Caco-2 (cell line): ENCODE measurements at places on chromosomes 2 and 18.

DNA sequence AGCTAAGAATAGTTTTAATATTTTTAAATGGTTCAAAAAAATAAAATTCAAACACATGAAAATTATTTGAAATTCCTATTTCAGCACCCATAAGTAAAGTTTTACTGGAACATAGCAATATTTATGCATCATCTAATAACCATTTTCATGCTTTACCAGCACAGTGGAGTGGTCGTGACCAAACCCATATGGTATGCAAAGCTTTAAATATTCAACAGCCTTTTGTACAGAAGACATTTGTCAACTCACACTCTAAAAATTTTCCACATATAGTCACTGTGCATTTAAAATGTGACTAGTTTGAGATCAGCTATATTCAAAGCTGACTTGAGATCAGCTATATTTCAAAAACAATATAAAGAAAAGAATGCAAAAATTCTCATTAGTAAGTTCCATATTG is 46.2 kb downstream of the PUM2 start:
- H3K4me3 ChIP-seq: no peak overlapping the region
- no peak overlapping the region for H3K27ac ChIP-seq
- no peaks in the 10 kb centered on the region for H3K27me3 ChIP-seq
- 0 out of 2 replicates have a peak, but pooled peaks cover 12% of the 10 kb centered on the region for H3K4me1 ChIP-seq
- no peak for DNase-seq

GRCh38 chr2:23685181-23685580 is 241.7 kb downstream of the ATAD2B start:
- H3K27me3 ChIP-seq: no peaks in the 10 kb centered on the region
- DNase-seq: no peak
- H3K4me3 ChIP-seq: no peak overlapping the region
- H3K27ac ChIP-seq: no peak overlapping the region

DNA sequence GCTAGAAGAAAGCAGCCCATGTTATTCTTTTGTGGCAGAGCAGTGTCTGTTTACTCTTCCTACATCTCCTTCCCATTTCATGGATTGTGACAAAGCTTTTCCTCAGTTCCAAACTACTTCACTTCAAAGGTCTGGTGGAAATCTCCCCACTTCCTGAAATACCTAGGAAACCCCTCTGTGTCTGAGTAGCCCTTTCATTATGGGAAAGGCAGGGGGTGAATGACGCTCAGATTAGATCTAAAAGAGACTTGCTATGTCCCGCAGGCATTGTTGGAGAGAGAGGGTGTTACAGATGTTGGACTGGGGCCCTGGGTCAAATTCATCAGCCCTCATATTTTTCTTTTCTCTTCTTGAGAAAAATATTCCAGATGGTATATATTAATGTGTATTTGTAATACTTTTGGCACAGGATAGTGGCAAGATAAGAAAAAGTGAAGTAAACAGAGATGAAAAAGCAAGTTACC is 675.0 kb downstream of the IRS1 start:
- H3K4me3 ChIP-seq: no peak overlapping the region
- H3K36me3 ChIP-seq: no peaks in the 10 kb centered on the region
- no peak for DNase-seq
- no peak overlapping the region for H3K27ac ChIP-seq
- 0 out of 2 replicates have a peak, but pooled peaks cover 3% of the 10 kb centered on the region for H3K4me1 ChIP-seq

GRCh38 chr2:68365087-68365486 is at the start of gene PLEK:
Gene PLEK (plus strand): TSS chr2:68365282. CDS start chr2:68365352, 70 bp downstream.
- no peaks in the 10 kb centered on the region for H3K36me3 ChIP-seq
- no peaks in the 10 kb centered on the region for H3K4me1 ChIP-seq
- H3K4me3 ChIP-seq: no peak within 1 kb of the TSS
- no peaks in the 10 kb centered on the region for H3K27me3 ChIP-seq
- no peak for DNase-seq

GRCh38 chr2:142307616-142308115 is 176.8 kb upstream of the LRP1B start:
- no peaks in the 10 kb centered on the region for H3K36me3 ChIP-seq
- H3K27me3 ChIP-seq: no peaks in the 10 kb centered on the region

DNA sequence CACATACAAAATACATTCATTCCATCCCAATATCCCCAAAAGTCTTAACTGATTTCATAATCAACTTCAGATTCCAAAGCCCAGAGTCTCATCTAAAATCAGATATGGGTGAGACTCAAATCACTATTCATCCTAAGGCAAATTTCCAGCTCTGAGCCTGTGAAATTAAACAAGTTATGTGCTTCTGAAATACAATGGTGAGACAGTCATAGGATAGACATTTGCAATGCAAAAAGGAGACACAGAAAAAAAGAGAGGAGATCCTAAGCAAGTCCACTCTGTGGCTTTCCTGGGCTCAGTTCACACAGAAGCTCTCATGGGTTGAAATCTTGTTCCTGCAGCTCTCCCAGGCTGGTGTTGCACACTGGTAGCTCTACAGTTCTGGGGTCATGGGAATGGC is 18.3 kb downstream of the ZNF892 start:
- H3K36me3 ChIP-seq: no peaks in the 10 kb centered on the region
- no peaks in the 10 kb centered on the region for H3K27me3 ChIP-seq
- no peak for DNase-seq
- H3K4me1 ChIP-seq: no peaks in the 10 kb centered on the region
- no peak overlapping the region for H3K27ac ChIP-seq

DNA sequence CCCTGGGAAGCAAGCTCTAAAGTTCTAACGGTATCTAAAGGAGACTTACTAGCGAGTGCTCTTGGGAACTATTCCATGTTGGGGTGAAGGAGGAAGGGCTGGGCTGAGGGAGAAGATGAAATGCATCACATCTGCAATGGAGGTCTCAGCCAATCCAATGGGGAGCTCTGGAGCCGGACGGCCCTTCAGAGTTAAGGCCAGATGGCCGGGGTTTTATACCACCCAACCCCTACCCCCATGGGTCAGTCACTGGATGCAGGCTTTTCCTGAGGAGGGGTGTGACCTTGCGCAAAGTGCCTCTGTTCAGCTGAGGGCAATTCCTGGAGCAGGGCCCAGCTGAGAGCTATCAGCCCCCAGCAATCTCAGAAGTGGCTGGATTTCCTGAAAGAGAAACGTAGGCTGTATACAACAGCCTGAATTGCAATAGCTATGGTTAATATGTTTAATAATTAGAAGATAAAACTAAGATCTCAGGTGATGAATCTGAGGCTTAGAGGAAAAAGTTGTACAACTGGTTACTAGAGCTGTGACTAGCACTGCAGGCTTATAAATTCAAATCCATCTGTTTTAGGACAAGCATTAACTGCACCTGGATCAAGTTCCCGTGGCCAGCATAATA is 21.6 kb downstream of the EIPR1 start:
- DNase-seq: no peak
- H3K27me3 ChIP-seq: no peaks in the 10 kb centered on the region
- H3K4me1 ChIP-seq: 0 out of 2 replicates have a peak, but pooled peaks cover 5% of the 10 kb centered on the region
- H3K27ac ChIP-seq: no peak overlapping the region

- H3K4me1 ChIP-seq: no peaks in the 10 kb centered on the region
- H3K27ac ChIP-seq: no peak overlapping the region
- no peaks in the 10 kb centered on the region for H3K36me3 ChIP-seq
- H3K27me3 ChIP-seq: no peaks in the 10 kb centered on the region
Measured at GRCh38 chr2:230324503-230324902, 2.5 kb upstream of the SP140L start.

- H3K36me3 ChIP-seq: no peaks in the 10 kb centered on the region
- no peaks in the 10 kb centered on the region for H3K27me3 ChIP-seq
- peaks cover 20% of the 10 kb centered on the region for H3K4me1 ChIP-seq
- no peak for DNase-seq
- H3K4me3 ChIP-seq: no peak overlapping the region
- H3K27ac ChIP-seq: no peak overlapping the region
Measured at GRCh38 chr2:189519631-189520387, 60.8 kb downstream of the SLC40A1 start.

GRCh38 chr2:42714686-42715085 is 49.2 kb downstream of the OXER1 start:
- H3K4me3 ChIP-seq: no peak overlapping the region
- H3K36me3 ChIP-seq: no peaks in the 10 kb centered on the region
- no peak overlapping the region for H3K27ac ChIP-seq
- no peak for DNase-seq

- H3K4me1 ChIP-seq: peaks cover 82% of the 10 kb centered on the region
- no peaks in the 10 kb centered on the region for H3K27me3 ChIP-seq
- no peak overlapping the region for H3K4me3 ChIP-seq
Measured at GRCh38 chr2:150480971-150481830, 6.3 kb downstream of the RND3 start.

DNA sequence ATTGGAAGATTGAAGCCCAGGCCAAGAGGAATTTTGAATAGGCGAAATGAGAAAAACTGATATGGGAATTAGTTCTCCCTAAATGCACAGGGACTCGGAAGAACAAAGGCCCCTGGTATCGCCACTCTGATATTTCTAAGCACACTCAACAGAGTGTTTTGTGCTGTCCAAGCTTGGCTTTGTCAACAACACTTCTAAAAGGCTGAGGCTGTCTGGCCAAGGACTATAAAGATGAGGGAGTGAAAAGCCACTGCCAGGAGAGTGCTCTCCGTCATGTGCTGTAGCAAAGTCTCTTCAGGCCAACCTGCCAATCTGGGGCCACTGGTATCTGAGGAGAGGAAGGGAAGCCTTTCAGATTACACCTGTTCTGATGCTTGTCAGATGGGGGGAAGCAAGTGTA is 611.2 kb upstream of the PIK3C3 start:
- H3K4me3 ChIP-seq: no peak overlapping the region
- no peaks in the 10 kb centered on the region for H3K4me1 ChIP-seq
- H3K36me3 ChIP-seq: no peaks in the 10 kb centered on the region
- no peak for DNase-seq

DNA sequence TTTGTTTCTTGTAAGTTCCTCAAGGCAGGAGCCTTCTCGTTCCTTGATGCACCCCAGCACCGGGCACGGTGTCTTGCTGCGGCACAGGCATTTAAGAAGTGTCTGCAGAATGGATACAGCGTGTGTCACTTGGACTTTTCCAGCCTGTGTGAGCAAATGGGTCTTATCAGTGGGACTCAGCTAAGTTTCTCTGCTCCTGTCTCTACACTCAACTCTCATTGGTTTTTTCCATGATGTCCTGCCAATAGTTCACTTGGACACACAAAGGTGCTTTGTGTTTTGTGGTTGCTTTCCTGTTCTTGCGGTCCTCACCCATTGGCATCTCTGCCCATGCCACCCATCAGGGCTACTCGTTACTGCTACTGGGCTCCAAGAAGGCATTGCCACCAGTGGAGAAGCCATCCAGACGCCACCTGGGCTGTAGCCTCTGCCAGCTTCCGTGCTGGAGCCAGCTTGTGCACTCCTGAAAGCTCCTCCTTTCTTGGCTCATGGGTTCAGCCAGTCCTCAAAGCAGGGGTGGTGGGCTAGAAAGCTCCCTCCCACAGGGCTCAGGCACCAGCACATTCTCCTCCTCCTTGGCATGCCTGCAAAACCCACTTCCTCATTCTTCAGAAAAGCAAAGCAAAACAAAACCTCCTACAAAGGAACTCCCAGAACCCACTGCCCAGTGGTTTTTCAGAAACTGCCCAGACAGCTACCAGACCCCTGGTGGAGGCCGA is 41.4 kb downstream of the IL1R2 start:
- H3K36me3 ChIP-seq: no peaks in the 10 kb centered on the region
- H3K27me3 ChIP-seq: no peaks in the 10 kb centered on the region
- DNase-seq: no peak

- no peak for DNase-seq
- no peaks in the 10 kb centered on the region for H3K27me3 ChIP-seq
- no peaks in the 10 kb centered on the region for H3K36me3 ChIP-seq
- no peak overlapping the region for H3K4me3 ChIP-seq
Measured at GRCh38 chr18:25177631-25178030, 174.3 kb downstream of the ZNF521 start.

GRCh38 chr2:197869501-197870111 is 65.2 kb downstream of the PLCL1 start:
- no peaks in the 10 kb centered on the region for H3K36me3 ChIP-seq
- H3K4me1 ChIP-seq: peaks cover 7% of the 10 kb centered on the region; the same call in 1 of the 2 replicates
- H3K27ac ChIP-seq: no peak overlapping the region
- DNase-seq: no peak
- no peaks in the 10 kb centered on the region for H3K27me3 ChIP-seq
- H3K4me3 ChIP-seq: no peak overlapping the region

DNA sequence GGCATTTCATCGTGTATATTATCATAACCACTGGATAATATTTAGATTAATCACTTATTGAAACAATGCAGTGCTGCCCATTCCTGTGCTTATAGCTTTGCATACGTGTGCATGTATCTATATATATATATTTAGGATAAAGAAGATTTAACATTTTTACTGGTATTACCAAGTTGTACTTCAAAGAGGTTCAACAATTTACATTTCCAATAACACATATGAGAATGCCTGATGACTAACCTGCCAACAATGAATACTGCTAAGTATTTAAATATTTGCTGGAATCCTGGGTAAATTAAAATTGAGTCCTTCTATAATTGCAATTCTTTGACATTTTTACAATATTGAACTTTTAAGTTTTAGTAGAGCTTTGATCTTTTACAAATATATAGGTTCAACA is 111.4 kb downstream of the SLC39A10 start:
- no peaks in the 10 kb centered on the region for H3K27me3 ChIP-seq
- H3K4me3 ChIP-seq: no peak overlapping the region
- no peaks in the 10 kb centered on the region for H3K4me1 ChIP-seq
- no peak overlapping the region for H3K27ac ChIP-seq
- H3K36me3 ChIP-seq: no peaks in the 10 kb centered on the region
- DNase-seq: no peak

GRCh38 chr2:218733171-218734021 is 22.8 kb downstream of the TTLL4 start:
- DNase-seq: no peak
- H3K27me3 ChIP-seq: no peaks in the 10 kb centered on the region
- H3K4me1 ChIP-seq: peaks cover 7% of the 10 kb centered on the region; the same call in 1 of the 2 replicates
- no peak overlapping the region for H3K4me3 ChIP-seq
- no peak overlapping the region for H3K27ac ChIP-seq
- no peaks in the 10 kb centered on the region; the same call in none of the 2 replicates for H3K36me3 ChIP-seq

DNA sequence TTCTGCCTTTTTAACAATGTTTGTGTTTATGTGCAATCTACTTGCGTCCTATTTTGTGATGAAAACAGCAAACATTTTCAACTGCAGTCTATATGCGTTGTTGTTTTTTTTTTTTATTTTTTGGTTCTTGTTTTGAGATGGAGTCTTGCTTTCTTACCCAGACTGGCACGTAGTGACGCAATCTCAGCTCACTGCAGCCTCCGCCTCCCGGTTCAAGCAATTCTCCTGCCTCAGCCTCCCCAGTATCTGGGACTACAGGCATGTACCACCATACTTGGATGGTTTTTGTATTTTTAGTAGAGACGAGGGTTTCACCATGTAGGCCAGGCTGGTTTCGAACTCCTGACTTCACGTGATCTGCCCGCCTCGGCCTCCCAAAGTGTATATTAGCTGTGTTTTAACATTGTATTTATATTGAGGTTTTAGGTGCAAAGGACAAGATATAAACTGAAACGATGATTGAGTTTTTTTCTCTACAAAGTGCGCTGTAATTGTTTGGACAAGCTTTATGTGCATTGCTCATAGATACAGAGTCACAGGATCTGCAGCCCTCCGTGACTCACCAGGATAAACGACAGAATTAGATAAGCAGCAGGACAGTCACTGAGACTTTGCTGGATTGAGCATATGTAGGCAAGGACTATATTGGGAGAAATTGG is 17.4 kb downstream of the CDH7 start:
- DNase-seq: peak; percentile 9
- no peaks in the 10 kb centered on the region for H3K36me3 ChIP-seq
- H3K4me3 ChIP-seq: no peak overlapping the region
- no peaks in the 10 kb centered on the region for H3K27me3 ChIP-seq
- 0 out of 2 replicates have a peak, but pooled peaks cover 4% of the 10 kb centered on the region for H3K4me1 ChIP-seq
